Anterior cingulate cortex (tissue), 58 donors: ENCODE measurements at places on chromosomes 2 and 18.

- no peak for DNase-seq
Observed at GRCh38 chr2:223943135-223943534, 2.0 kb downstream of the WDFY1 start.

DNA sequence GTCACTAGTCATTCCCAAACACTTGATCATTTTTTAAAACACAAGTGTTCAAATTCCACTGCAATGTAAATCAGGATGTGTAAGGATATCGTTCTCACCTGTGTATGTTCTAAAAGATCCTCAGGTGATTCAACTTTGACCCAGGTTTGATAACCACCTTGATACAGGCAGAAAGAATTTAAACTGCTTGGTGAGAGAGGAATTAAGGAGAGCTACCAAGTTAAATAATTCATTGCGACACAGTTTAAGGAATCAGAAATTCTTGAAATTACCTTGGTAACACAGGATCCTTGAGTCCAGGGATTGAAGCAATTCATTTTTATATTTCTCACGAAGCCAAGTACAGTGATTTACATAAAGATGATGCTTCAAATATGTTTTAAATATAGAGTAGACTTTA, 80.7 kb upstream of the EHBP1 start:
- DNase-seq, result no peak

- DNase-seq, result no peak
Observed at GRCh38 chr2:159939946-159940345, 122.5 kb downstream of the PLA2R1 start.

GRCh38 chr18:23212161-23212560, 76.9 kb downstream of the CABLES1 start:
- no peak for DNase-seq

- DNase-seq, result no peak
Observed at GRCh38 chr2:29296585-29296984, 181.4 kb downstream of the CLIP4 start.

DNA sequence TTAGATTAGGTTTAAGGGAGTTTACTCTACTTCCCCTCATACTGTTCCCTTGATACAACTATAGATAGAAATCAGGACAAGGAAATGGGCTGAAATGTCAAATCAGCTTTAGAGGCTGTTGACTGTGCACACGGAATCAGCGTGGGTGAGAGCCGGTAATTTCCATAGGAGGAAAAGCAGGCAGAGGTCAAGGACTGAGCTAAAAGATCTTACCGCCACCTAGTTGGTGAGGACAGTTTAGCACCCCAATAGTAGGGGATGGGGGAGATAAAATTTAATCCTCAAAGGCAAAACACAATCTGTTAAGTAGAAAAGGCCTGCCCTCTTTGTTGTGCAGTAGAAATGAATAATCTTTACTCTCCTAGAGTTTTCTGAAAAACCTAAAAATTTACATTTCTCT, 1154.5 kb upstream of the CHAC2 start:
- DNase-seq, result no peak

DNA sequence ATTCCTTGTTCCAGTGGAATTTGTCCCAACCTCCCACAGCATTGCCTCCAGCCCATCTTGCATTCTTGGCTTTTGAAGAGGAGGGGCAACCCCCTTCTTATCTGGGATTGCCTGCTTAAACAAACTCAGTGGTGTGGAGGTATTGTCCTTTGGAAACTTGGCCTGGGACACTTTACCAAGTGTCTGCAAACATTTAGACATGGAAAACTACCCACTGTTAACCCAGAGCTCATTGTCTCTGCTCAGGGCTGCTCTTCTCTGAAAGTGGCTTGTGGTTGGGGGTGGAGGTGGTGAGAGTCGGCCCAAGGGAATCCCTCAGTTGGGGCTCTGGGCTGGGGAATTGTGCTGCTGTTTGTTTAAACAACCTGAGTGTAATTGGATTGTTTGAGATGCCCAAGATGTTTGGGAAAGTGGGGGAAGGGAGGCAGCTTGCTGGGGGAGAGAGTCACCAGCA, 178.3 kb upstream of the GATA6 start:
- no peak for DNase-seq

DNA sequence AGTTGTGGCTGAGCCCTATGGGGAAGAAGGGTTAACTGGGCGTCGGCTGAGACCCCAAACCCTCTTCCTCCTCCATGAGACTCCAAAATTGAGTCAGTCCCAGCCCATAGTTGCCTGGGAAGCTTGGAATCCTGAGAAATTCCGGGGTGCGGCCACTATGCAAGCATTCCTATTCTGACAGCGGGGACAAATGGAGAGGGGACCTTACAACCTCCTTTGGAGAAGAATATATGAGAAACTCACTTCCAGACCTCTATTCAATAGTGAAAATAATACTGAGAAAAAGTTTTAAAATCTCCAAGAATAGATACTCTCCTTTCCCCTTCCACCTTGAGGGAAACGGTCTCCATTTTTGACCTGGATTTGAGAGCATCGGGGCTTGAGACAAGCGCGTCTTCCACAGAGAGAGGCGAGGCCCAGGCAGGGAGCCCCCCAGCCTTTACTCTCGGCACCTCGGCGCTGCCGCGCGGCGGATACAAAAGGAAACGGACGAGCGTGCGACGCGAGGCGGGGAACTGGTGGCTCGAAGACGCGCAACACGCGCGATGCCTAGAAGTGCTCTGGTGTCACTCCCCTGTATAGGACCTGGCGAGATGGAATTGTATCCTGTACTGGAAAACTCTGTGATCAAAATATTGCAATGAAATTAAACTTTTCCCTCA, 11.1 kb downstream of the NR4A2 start:
- no peak for DNase-seq

DNA sequence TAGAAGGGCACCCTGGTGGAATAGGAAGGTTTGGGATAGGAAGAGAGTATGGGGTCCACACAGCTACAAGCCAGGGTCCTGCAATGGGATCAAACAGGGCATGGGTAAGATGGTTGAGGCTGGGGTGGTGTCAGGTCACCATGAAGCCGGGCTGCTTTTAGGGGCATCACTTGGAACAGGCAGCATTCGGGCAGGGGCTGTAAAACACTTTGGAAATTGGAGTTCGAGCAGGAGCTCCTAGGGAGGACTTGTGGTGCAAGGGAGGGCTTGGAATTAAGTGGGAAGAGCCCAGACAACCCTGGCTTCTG, 47.1 kb upstream of the PLB1 start:
- DNase-seq, result no peak

GRCh38 chr2:10531874-10532637, 83.9 kb upstream of the ODC1 start:
- no peak for DNase-seq

DNA sequence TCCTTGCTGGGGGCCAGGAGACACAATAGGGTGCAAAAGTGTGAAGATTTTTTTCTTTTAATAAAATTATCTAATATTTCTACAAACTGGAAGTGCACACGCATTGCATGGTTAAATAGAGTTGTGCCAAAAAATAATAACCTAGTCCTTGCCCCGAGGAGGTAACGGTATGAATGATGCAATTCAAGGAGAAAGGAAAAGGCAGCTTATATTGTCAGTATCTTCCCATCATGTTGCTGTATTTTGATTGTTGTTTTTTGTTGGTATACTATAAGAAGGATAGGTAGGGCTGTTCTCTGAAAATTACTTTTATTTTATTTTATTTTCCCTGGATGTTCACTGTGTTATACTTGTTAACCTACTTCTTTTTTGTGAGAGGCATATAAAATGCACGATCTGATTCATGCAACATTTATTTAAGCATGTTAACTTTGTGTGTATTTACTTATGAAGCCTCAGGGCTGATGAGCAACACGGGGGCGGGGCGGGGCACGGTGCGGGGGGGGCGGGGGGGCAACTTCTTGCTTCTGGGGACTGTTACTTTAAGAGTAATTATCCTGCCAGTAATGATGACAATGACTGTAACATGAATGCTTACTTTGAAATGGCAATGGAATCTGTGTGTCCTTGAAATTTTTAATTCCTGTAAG, 118.6 kb downstream of the AQP4 start:
- DNase-seq, result no peak

- DNase-seq, result no peak
Observed at GRCh38 chr18:70781860-70782453, 493.1 kb downstream of the SOCS6 start.
